Body of pancreas (tissue), 4 donors: ENCODE measurements at places on chromosomes 3 and 15.

DNA sequence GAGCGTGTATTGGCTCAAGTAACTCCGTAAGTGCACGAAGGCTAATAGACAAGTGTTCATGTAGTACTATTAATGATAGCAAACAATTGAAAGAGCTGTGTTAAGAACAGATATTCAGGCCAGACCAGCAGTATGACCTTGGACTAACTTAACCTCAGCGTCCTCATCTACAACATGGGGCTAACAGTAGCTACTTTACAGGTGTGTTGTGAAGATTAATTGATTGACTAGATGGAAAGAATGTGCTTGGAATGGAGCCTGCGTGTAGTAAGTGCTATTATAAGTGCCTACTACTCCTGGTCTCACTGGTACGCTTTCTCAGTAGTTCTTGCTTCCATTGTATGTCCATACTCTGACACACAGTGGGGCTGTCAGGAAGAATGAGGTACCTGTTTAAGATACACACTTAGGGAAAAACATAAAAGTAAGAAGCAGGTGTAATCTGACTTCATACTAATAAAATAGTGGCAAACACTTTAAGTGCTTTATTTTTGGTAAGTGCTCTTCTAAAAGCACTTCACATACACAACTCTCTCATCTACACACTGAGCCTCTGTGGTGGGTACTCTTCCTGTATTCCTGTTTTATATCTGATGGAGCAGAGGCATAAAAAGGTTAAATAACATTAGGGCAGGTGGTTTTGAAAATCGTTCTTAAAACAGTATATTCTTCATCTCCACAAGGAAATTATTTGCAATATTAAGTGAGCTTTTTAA is 24.3 kb upstream of the FBXL22 start:
- no peaks in the 10 kb centered on the region for H3K27me3 ChIP-seq
- H3K4me3 ChIP-seq: no peak overlapping the region

DNA sequence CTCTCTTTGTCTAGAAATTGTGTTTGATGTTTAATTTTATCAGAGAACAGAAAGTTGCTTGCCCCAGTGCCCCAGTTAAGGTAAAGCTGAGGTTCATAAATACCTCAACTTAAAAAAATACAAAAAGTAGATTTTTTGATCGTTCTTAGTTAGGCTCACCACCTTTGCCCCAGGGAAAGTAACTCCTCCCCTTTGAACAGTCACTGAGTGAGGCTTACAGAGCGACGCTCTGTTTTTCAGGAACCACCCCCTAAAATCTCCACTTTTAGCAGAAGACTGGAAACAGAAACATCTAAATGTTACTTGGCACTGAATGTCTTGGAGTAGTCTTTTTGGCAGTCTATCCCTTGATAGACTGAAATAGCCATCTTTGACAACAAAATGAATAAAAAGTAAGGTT is 24.9 kb downstream of the BLM start:
- DNase-seq: no peak
- no peak overlapping the region for H3K27ac ChIP-seq
- H3K4me3 ChIP-seq: no peak overlapping the region
- no peaks in the 10 kb centered on the region for H3K36me3 ChIP-seq
- no peaks in the 10 kb centered on the region for H3K27me3 ChIP-seq

DNA sequence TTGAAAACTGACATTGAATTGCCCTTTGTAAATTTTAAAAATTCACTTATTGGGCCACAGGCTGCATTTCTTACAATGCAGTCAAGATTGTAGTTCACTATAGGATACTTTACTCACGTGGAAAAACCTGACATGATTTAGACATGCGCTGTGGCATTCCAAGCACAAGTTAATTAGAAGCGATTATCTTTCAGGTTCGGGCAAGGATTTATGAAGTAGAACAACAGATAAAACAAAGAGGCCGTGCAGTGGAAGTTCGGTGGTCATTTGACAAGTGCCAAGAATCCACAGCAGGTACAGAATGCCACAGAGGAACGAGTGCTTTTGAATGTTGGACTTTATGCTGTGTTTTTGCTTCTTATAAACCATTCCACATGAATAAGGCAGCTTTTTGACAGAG is 37.8 kb downstream of the GPR171 start:
- no peak overlapping the region for H3K4me3 ChIP-seq
- H3K36me3 ChIP-seq: no peaks in the 10 kb centered on the region
- H3K27ac ChIP-seq: no peak overlapping the region
- H3K4me1 ChIP-seq: no peaks in the 10 kb centered on the region
- DNase-seq: no peak

DNA sequence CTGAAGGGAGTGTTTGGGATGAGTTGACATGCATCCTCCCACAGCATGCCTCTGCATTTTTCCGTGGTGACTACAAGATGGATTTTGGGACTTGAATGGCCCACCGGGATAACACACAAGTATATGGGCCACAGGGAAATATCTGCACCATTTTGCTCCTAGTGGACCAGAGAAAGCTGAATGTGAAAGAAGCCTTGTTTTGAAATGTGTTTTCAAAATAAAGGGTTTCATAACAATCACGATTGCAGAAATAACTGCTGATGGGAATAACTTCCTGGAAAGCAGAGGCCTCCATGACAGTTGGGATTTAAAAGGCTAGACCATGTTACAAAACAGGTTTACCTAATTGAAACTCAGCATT is 77.5 kb upstream of the PRR23C start:
- DNase-seq: no peak
- H3K27ac ChIP-seq: no peak overlapping the region
- no peaks in the 10 kb centered on the region for H3K27me3 ChIP-seq
- H3K36me3 ChIP-seq: no peaks in the 10 kb centered on the region
- H3K4me3 ChIP-seq: no peak overlapping the region

DNA sequence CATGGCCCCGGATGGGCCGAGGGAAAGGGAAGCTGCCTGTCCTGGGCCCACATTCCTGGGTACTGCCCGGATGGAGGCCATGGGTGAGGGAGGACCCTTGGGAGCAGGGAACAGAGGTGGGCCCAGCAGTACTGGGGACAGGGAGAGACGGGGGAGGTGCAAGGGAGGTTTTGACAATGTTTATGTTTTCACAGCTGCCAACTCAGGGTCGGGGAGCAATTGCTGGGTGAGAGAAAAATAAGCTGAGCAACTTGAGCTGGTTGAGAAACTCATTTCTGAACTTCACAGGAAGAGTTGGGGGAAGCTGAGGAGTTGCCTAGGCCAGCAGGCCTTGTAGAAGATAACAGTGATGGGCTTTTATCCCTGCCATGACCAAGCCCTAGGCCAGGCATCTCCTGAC is 11.1 kb upstream of the TSPAN3 start:
- no peaks in the 10 kb centered on the region for H3K36me3 ChIP-seq
- no peak overlapping the region for H3K27ac ChIP-seq

DNA sequence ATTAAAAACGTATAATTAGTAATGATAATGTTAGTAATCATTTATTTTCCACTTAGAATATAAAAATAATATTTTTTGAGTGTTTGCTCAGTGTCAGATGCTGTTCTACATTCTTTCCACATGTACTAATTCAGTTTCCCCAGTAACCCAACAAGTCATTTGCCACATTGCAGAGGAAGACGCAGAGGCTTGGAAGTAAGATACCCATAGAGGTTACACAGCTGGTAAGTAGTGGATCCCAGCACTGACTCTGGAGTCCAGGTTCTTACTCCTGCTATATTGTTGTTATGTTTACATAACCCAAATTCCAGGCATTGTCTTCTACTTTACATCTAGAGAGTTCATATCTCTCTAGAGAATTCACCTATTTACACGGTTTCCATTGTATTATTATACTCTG is 48.2 kb upstream of the MYO5C start:
- no peak overlapping the region for H3K27ac ChIP-seq
- no peak overlapping the region for H3K4me3 ChIP-seq
- H3K4me1 ChIP-seq: no peaks in the 10 kb centered on the region
- no peak for DNase-seq
- H3K36me3 ChIP-seq: no peaks in the 10 kb centered on the region
- no peaks in the 10 kb centered on the region for H3K27me3 ChIP-seq
